ENCODE measurements at places on chromosomes 11 and 22. TPM values are rescaled to one million over a fixed set of nuclear protein-coding genes. Genes with fewer than 3 reads are reported as not detected.

Gene NECTIN1
- total RNA-seq, result 120 TPM

Gene OR10A2
- total RNA-seq, result not detected

DNA sequence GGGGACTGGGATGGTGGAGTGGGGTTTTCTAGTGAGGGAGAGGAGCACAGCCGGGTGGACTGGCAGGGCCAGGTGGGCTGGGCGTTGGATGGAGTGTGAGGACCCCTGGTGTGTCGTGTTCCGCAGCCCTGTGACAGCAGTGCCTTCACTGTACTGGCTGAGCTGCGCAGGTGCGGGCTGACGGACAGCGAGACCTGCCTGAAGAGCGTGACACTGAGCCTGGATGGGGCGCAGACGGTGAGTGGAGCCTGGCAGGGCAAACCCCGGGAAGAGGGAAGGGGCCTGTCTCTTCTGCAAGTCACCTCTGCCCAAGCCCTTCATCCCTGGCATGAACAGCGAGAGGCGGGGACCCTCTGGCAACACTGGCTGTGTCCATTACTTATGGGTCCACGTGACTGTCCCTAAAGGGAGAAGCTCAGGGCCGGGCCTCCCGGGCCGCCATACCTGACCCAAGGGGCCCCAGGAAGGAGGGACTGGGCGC lies 10.0 kb downstream of the MUC5AC start:
- DNase-seq, result no peak

GRCh38 chr11:67354075-67355022 lies 1.0 kb upstream of the POLD4 start:
- peak; percentile 90 for DNase-seq

DNA sequence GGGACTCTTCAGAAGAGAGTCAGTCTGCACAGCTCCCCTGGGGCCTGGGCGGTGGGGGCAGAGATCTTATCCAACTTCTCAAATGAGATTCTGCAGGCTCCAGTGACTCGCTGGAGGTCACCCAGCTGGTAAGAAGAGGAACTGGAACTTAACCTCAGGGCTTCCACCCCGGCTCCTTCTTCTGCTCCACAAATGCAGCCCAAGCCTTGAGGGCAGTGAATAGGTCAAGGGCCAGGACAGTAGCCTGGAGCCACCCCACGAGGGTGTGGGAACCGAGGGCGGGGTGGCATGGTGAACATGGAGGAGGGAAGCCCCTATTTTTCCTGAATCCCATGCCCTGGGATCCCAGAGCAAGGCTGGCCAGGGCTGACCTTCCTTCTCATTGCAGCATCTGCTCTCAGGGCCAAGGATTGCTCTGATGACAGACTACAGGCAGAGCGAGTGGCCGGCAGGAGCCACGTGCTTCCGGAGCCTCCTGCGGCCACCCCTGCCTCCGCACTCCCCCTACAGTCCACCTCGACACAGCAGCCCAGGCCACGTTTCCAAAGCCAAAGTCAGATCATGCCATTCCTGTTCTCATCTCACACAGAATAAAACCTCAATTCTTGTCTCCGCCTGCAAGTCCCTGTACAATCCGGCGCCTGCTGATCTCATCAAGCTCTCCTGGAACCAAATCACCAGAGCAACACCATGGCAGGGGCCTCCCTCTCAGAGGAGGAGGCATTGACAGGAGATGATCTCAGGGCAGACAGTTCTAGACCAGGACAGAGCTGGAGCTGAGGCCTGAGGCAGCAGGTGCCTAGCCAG lies 21.1 kb upstream of the UPK3A start:
- peak; percentile 94 for DNase-seq

GRCh38 chr11:124740277-124740882 lies 638 bp downstream of the NRGN start:
- DNase-seq, result peak; percentile 88

DNA sequence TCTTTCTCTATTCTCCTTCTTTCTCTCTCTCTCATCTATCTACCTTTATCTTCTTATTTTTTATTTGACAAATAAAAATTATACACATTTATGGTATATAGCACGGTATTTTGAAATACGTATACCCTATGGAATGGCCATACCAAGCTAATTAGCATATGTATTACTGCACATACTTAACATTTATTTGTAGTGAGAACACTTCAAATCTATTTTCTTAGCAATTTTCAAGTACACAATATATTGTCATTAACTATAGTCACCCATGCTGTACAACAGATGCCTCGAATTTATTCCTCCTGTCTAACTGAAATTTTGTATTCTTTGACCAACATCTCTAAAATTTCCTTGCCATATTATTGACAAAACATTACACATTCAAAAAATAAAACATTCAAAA lies 447.1 kb downstream of the MIAT start:
- DNase-seq, result no peak

Gene KRTAP5-10
- not detected for total RNA-seq

Gene SCGB1D2
- total RNA-seq, result 100 TPM

- no peak for DNase-seq
Measured at GRCh38 chr22:30169002-30169401, 77.6 kb downstream of the LIF start.

Gene DEUP1
- not detected for total RNA-seq

- DNase-seq, result no peak
Measured at GRCh38 chr11:87022254-87022653, 15.5 kb upstream of the TMEM135 start.

- peak; percentile 70 for DNase-seq
Measured at GRCh38 chr11:68282141-68282860, 10.5 kb upstream of the C11orf24 start.

GRCh38 chr11:107011977-107012376 lies 6.3 kb downstream of the GUCY1A2 start:
- no peak for DNase-seq

Gene OR2AG2
- total RNA-seq, result not detected

Gene CCDC116
- 0.49 TPM for total RNA-seq

Gene BTG4
- total RNA-seq, result not detected

Gene RAB3IL1
- 10.9 TPM for total RNA-seq

Gene CCDC73
- total RNA-seq, result not detected

Gene ENTHD1
- total RNA-seq, result not detected

- no peak for DNase-seq
Measured at GRCh38 chr11:96254854-96255253, 88.1 kb downstream of the MAML2 start.

Gene ABTB2
- 8.1 TPM for total RNA-seq

DNA sequence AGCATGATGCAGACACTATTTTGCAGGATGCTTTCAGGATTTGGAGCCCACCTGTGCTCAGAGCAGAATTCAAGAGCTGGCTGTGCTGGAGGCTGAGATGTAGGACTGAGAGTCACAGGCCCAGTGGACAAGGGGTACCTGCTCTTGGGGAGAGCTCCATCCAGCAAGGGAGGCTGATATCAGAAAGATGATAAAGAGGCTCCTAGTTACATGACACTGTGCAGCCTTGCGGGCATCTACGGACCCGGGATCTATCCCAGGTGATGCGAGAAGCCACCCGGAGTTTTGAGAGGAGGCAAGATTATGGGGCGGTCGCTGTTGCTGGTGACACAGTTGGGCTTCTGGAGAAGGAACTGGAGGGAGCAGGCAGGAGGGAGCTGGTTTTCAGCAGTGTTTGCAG lies 579.0 kb downstream of the TBC1D22A start:
- peak; percentile 59 for DNase-seq

Gene PTPN5
- total RNA-seq, result not detected

- no peak for DNase-seq
Measured at GRCh38 chr22:30280505-30280904, 8.8 kb downstream of the CASTOR1 start.

GRCh38 chr11:63920939-63921417 lies 4.0 kb upstream of the RCOR2 start:
- DNase-seq, result no peak

DNA sequence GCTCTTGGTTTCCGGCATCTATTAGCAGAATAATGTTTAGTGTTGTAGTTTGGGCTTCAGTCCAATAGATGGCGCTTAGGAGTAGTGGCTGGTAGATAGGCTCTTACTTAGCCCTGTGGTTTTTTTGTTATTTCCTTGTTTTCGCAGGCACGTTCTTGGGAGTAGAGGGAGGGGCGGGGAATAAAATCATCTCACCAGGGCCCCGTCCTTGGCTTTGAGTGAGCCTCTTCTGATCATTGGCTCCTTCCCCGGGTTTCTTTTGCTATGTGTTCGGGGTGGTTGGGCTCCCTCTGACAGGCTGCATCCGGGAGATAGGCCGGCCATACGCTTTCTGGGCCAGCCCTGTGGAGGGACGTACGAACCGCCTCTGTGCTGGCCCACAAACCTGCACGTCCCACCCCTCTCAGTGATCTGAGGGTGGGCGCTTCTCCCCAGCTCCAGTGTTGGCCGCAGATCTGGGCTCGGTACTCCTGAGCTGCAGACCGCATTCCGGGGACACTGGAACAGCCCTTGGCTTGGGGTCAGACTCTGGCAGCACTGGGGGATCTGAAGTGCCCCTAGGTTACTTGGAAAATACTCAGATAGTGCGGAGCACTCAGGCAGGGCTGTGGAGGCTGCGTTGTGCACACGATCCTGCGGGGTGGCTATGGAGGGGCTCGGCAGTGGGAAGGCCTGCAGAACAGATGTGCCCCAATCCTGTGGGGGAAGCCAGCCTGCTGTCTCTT lies 217.0 kb downstream of the DYNC2H1 start:
- peak; percentile 51 for DNase-seq

DNA sequence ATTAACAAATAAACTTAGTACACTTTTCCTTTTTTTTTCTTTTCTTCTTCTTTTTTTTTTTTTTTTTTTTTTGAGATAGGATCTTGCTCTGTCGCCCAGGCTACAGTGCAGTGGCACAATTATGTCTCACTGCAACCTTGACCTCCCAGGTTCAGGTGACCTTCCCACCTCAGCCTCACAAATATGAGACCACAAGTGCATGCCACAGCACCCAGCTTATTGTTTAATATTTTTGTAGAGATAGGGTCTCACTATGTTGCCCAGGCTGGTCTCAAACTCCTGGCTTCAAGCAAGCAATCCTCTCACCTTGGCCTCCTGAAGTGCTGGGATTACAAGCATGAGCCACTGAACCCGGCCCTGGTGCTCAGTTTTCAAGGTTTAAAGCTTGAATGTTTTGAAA lies 88.9 kb downstream of the ELP4 start:
- DNase-seq, result no peak

GRCh38 chr11:105719073-105719822 lies 109.4 kb downstream of the GRIA4 start:
- no peak for DNase-seq

- DNase-seq, result no peak
Measured at GRCh38 chr11:2569731-2570210, 125.0 kb downstream of the KCNQ1 start.

DNA sequence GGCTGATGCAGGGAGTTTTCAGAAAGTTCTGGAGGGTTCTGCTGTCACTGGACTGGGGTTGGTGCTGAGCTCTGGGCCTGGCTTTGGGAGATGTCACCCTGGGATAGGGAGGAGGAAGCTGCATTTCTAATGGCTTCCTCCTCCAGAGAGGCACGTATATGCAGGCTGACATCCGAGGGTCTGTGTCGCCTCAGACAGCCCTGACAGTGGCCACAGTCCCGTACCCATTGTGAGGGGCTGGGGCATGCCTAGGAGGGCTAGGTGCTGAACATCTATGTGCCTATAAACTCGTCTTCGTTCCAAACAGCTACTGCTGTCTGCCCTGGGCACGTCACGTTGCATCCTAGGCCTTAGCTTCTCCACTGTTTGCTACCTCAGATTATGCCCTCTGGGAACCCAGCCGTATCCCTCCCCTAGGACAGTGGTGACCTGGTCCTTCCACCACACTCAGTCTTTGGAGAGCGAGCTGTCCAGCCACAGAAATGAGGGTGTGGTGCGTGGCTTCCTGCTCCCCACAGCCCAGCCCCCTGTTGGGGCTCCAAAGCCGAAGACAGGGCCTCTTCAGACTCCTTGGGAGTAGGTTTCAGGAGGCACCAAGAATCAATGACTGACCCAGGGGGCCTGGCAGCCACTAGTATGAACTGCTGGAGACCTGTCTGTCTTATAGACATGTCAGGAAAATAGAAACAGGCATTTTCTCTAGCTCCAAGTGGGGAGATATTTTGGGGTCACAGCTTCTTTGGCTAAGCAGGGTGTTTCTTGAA lies 26.4 kb downstream of the ADAMTS15 start:
- peak; percentile 81 for DNase-seq

Gene TMPRSS13
- 171 TPM for total RNA-seq

GRCh38 chr11:26037716-26038115 lies 294.2 kb upstream of the ANO3 start:
- DNase-seq, result no peak

DNA sequence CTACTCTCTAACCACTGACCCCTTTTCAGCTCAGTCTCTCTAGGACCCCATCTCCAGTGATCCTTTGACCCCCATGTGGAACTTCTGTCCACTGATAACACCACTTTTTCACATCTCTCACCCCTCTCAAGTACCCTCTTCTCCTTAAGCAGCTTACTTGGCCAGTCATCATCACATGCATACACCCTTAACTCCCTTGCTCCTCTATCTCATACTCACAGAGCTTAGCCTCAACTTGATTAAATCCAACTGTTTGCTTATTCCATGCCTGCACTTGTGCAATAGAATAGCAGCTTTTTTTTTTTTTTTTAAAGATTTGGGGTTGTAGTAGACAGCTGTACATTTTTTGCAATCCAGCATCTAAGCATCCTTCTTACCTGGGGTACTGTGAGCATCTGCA lies 22.2 kb downstream of the AQP11 start:
- DNase-seq, result no peak

Gene SLC37A2
- total RNA-seq, result 137 TPM

Gene SMTNL1
- not detected for total RNA-seq

Gene FCHSD2
- 9.5 TPM for total RNA-seq

Gene OOSP2
- total RNA-seq, result not detected

- DNase-seq, result no peak
Measured at GRCh38 chr22:34645375-34645774, 420.6 kb upstream of the ISX start.

Gene NUCB2
- total RNA-seq, result 13.1 TPM

GRCh38 chr11:62622476-62623089 lies 797 bp upstream of the B3GAT3 start:
- DNase-seq, result no peak

DNA sequence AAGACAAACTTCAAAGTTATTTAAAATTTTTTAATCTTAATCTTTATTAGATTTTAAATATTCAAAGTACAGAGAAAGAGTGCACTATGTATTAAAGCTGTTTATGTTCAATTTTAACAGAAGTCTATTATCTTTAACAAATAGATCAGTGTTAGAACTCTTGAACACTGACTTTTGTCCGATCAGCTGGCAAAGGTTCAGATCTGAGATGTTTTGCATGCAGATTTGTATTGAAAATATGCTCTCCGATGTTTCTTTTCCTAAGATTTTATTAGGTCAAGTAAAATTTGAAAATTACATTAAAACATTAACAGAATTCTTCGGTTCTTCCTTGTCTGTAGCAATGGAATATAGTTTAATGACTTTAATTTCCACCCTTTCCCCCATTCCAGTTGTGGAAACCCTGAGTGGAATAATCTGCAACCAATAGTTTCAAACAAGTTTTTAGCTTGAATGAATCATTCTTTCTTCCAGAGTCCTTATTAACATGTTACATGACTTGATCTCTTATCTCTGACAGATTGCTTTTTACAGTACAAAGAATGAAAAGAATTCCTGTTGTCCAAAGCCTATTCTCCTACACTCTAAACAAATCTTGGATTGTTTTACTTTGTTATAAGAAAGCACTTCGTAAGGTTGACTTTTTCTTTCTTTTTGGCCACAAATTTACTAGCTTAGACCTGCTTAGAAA lies 11.4 kb upstream of the TCP11L1 start:
- DNase-seq, result no peak
